ENCODE measurements at places on chromosomes 12 and 14. TPM values are rescaled to one million over a fixed set of nuclear protein-coding genes. Genes with fewer than 3 reads are reported as not detected.

CRIP2 gene
- total RNA-seq, result 0.98 TPM

GRCh38 chr14:68548194-68549076 is 244.4 kb downstream of the ZFP36L1 start:
- no peak for DNase-seq

DNA sequence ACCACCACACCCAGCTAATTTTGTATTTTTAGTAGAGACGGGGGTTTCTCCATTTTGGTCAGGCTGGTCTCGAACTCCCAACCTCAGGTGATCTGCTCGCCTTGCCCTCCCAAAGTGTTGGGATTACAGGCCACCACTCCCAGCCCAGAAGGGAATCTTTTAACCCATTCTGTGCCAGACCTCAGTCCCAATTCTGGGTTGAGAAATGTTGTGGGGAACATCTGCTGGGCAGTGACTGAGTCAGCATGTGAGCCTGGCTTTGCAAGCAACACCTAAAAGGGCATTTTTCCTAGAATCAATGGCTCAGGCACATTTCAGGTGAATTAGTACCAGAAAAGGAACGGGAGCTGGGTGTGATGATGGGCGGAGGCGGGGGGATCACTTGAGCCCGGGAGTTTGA is 7.6 kb upstream of the SPATS2 start:
- no peak for DNase-seq

DNA sequence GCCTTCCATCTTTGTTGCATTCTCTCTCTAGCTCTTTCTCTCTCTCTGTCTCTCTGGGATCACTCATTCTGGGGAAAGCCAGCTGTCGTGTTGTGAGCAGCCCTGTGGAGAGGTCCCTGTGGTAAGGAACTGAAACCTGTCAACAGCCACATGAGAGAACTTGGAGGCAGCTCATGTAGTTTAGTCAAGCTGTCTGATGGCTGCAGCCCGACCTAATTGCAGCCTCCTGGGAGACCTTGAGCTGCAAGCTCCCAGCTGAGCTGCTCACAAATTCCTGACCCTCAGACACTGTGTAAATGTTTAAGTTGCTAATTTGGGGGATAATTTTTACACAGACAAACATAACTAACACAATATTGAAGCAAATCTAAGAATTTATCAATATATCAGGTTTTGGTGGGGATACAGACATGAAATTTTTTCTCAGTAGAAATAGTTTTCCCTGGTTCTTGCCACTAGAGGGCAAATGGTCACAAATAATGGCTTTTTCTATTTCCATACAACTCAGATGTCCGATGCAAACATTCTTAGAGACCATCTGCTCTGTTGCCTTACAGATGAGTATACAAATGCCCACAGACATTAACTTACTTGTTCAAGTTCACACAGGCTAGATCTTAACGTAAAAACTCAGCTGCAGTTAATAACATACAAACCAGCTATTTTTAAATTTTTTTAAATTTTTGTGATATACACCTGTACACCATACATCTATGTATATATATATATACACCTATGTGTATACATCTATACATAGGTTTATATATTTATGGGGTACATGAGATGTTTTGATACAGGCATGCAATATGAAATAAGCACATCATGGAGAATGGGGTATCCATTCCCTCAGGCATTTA is 15.5 kb upstream of the KRR1 start:
- DNase-seq, result no peak

- DNase-seq, result no peak
These were observed 579.1 kb downstream of the SLC16A7 start for GRCh38 chr12:60174941-60175340.

GRIN2B gene
- not detected for total RNA-seq

ANKRD33 gene
- not detected for total RNA-seq

DNA sequence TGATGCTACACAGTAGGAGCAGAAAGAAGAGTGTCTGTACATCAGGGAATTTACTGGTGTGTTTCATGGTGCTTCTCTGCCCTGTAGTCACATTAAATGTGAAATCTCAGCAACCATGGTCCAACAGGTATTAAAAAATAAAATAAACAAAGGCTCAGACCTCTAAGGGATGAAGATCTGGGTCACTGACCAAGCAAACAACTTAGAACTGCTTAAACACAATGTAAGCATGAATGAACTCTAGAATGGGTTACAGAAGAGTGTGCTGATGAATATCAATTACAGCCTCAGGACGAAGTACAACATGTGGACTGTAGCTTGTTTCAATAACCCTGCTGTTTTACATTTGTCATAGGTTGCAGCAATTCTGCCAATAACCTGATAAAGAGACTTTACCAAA is 47.4 kb downstream of the SLC35F4 start:
- no peak for DNase-seq

VRTN gene
- total RNA-seq, result not detected

PTPRB gene
- total RNA-seq, result 0.52 TPM

DNAJC22 gene
- not detected for total RNA-seq

TMEM116 gene
- total RNA-seq, result 17.3 TPM

IAPP gene
- not detected for total RNA-seq

All from natural killer cell treated with Interleukin-12 subunit alpha and Interleukin-12 subunit beta and Interleukin-15 and Interleukin-18, amount 100 ng/mL, for 72 hours (primary cell).